ENCODE measurements at places on chromosomes 3 and 15.
A peak's percentile ranks its signal among the peaks of the same experiment; 100 is the strongest.

GRCh38 chr3:155744626-155745324 lies at the start of gene PLCH1:
Gene PLCH1 (minus strand): TSS chr3:155745071. CDS start chr3:155704224, 40,847 bp downstream.
- peak; percentile 47 for DNase-seq

DNA sequence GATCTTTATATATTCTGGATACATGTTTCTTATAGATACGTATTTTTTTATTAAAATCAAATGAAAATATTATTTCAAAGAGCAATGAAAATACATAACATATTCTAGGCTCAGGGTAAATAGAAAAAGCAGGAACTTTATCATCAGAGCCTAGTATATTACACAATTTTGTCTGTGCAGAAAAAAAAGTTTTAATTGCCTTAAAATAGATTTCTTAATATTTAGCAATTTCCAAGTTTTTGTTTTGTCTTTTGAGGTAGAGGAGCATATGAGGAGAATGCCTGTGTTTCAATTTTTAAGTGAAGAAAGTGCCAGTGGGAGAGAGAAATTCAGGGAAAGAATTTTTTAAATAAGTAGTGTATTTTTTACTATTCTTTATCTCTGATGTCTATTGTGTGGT lies 10.5 kb downstream of the CAPN7 start:
- no peak for DNase-seq

DNA sequence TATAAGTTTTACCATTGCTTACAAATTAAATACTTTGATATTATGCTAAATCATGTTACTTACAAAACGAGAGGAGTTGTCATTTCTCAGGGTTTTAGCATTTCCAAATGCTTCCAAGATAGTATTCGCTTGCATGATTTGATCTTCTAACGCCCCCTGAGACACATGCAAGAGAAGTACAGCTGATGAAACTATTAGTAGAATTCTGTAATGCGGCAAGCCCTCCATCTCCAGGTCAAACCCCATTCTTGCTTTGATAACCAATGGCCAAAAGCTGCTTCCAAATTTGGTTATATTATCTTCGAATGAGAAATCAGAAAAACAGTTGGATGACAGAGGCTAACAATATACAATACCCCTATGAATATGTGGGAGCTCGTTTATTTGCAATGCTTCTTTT lies 14.7 kb downstream of the MYH15 start:
- DNase-seq: no peak

GRCh38 chr3:4503050-4503449 lies 9.9 kb downstream of the ITPR1 start:
- no peak for DNase-seq

DNA sequence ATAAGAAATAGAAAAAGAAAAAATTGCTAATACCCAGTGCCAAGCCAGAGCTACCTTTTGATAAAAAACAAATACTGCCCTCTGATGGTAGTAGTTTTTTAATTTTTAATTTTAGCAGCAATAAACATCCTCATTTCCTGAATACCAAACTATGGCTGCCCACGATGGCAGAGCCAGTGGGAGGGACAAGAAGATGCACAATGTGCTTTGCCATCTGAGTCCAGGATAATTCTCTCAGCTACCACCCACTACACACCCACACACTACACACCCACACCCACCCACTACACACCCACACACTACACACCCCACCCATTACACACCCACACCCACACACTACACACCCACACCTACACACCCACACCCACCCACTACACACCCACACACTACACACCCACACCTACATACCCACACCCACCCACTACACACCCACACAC lies 17.8 kb downstream of the CEP19 start:
- no peak for DNase-seq

DNA sequence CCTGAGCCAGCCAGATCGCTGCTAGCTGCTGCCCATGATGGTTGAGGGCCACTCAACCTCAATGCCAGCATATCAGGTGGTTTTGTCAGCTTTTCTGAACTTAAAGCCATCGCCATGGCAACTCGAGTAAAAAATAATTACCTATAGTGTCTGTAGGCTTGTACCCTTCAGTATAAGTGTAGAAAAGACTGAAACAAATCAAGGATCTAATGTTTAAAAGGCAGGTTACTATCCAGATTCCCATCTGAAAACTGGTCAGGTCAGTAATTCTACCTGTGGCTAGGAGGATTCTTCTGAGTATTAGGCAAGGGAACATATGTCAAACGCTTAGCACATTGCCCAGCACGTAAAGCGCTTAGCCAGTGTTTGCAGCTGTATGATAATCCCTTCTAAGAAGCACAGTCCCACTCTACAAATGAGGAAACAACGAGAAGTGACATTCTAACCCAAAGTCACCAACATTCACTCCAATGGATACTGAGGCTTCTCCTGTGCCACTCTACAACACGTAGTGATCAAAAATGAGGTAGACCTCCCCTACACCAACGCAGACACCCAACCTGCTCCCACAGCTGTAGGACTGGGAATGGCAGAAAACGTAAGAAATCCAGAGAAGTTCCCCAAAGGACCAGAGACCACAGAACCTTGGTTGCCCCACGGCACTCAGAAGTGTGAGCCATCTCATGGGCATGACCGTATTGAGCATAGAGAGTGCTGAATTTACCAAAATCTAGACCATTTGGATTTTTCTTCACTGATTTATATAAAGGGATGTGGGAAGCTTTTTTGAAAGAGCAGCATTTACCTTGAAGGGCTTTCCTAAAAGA lies 55.3 kb downstream of the SLTM start:
- DNase-seq: no peak

DNA sequence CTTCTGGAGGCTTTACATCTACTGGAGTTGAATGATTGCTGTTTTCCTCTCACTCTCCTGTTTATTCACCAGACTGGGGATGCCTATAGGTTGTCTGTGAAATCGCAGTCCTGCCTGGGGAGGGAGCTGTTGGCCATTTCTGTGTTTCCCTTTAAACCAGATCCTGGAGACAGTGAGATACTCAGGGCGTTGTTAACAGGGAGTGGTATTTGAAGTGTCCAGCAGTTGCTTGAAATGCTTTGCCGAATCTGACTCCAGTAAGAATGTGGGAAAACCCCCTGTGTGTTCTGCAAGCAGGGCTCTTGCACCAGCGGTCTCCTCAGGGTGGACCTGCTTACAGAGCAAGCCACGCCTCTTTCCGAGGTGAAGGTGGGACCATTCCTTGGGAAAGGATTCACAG lies 4.3 kb upstream of the LRRK1 start:
- DNase-seq: no peak

DNA sequence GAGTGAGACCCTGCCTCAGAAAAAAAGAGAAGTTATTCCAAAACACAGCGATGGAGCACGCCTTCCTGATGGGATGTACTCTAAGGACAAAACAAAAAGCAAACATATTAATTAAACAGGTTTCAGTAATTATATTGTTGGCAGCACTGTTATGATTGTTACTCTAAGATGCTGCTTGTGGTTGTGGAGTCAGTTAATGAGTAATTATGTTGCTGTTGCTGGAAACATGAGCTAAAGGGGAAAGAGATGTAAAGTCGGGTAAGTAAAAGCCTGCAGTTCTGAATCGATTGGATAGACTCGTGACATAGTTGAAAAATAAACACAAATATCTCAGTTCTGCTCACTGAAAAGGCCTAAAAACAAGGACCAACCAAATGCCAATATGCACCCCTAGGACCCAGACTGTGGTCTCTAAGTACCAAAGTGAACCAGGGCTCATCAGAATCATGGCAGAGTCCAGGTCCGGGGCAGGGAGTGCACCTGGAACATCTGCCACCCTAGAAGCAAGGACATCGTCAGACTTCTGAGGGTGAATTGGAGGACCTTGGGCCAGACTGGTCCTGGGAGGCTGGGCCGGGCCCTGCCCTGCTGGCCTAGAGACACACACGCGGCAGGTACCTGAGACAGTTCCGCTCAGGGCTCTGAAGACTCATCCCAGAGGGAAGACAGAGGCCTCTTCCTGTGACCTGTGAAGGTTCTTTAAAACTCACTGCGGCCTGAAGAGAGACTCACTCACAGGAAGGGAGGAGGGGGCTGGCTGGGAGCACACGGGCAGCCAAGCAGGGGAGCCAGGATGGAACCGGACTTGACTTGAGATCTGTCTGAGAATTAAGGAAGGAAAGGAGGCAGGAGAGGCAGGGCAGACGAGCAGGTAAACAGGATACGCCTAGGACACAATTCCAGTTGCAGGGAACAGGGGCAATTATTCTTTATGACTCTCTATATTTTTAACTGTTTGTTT lies 140.5 kb downstream of the LRRK1 start:
- DNase-seq: no peak

DNA sequence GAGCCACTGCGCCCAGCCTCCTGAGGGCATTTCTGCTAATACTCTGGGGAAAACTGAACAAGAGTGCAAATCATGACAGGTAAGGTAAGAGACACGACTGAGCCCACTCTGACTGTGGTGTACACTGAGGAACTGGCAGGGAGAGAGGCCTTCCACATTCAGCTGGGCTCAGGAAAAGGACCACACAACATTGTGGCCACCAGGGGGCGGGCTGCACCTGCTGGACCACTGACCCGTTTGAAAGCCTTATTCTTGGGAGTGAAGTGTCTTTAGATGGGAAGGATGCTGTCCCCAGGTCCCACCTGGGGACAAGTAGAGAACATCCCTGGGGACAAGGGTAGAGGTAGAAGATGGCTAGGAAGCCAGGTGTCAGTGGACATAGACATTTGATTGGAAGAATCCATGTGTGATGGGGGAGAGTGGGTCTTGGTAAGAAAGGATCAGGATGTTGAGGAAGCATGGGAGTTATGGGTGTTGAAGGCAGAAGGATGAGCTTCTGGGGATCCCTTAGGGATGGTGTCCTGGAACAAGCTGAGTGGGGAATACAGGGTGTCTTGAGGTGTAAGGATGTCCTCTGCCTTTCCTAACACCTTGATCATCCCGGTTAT lies 6.2 kb upstream of the CTDSPL start:
- DNase-seq: peak; percentile 73

GRCh38 chr15:68612979-68613740 lies 34.4 kb downstream of the CORO2B start:
- DNase-seq: no peak

DNA sequence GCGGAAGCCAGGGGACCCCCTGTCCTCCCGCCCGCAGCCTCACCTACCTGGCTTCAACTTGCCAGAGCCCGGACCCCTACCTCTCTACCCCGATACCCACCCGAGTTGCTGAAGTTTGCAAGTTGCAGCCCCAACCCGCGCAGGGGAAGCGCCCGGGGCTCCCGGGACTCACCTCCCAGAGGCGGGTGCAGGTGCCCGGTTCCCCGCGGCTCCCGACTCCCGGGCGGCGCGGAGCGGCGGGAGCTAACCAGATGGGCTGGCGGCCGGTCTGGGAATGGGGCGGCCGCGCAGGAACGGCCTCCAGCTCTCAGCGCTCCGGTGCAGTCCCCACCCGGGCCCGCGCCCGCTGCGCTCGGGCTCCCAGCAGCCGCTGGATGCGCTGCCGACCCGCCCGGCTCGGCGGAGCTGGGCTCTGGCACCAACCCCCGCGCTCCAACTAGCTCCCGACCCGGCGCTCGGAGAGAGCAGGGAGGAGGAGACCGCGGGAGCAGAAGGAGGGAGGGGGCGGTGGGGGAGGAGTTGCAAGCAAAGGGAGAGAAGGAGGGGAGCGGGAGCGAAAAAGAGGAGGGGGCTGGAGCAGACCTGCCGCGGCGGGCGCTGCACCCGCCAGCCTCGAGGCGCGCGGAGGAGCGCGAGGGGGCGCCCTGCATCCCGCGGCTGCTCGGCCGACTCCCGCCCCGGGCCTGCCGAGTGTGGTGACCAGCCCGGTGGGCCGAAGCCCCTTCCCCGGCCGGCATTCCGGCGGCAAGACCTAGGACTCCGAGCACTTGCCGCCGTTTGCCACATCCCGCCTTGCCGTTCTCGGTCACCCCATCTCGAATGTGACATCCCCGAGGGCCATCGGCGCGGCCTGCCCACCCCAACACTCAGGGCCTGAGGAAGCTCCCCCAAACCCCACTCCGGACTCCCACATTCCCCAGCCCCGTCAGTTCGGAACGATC lies at the start of gene SEMA5B:
Gene SEMA5B, minus strand, starts transcription at position 472 of the 941 bp plus-strand sequence. CDS start 66,500 bp downstream, outside the sequence.
- peak; percentile 32 for DNase-seq

DNA sequence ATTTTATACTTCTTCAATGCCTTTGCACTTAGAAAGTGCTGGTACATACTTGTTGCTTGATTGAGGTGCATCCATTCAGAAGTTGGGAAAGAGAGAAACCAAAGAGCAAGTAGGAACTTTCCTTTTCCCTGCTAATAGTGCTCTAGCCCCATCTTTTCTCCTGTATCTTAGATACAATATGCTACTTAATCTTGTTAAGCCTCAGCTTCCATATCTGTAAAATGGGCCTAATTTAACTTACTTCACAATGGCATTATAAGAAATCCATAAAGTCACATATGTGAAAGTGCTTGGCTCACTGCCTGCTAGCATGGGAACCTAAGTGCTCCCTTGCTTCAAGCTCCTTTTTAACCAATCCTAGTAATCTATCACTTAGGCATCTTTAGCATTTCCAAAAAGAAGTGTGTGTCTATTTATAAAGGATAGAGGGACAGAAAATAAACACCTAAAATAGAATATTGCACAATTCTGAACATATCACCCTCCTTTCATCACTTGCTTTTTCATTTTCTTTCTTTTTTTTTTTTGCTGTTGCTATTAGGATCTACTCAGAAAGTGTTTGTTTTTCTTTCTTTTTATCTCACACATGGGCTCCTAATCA lies 28.1 kb downstream of the KCNAB1 start:
- no peak for DNase-seq

DNA sequence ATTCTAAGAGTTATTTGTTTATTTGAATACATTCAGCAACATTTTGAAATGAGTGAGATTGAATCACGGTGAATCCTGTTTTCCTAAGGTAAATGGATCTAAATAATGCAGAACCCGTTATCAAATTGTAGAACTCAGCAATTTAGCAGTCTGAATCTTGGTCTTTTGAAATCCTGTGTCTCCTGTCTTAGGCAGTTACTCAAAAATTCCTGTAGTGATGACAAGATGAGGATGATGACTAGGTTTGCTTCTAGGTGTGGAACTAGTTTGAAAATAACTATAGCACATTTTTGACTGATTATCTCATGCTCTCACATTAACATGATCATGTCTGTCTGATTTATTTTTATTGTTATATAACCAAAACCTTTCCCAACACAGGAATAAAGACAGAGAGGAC lies 115.0 kb downstream of the RAP2B start:
- no peak for DNase-seq

DNA sequence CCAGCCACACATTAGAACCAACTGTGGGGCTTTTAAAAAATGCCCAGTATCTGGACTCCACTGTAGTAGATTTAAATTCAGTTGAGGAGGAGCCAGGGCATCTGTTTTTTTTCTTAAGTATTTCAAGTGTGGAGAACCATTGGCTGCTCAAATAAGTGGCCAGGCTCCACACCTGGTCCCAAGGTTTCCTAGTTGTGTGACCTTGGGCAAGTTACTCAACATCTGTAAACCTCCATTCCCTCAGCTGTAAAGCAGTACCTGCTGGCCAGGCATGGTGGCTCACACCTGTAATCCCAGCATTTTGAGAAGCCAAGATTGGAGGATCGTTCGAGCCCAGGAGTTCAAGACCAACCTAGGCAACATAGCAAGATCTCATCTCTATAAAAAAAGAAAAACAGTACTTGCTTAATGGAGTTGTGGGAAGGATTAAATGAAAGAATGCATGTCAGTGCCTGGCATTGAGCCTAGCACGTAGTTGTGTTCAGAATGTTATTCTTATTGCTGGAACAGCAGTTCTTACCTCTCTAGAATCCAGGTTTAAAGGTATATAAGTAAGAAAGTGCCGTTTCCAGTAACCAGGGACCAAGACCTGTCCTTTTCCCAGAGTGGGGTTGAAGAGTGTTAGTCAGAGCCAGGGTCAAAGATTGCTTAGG lies 2.0 kb downstream of the PPP1R14D start:
- DNase-seq: no peak

- DNase-seq: no peak
These were observed 208.4 kb upstream of the CGNL1 start for GRCh38 chr15:57167821-57168395.

- peak; percentile 64 for DNase-seq
These were observed 333.4 kb downstream of the THSD4 start for GRCh38 chr15:71448688-71449114.
